Activated T-helper 9 cell treated with anti-CD3 and anti-CD28 coated beads, Interleukin-2, amount 50 U/mL, for 16 hours (primary cell): ENCODE measurements at places on chromosomes 11 and 22.

- DNase-seq, result no peak
Measured at GRCh38 chr11:5243816-5244180, 5.9 kb downstream of the HBG1 start.

DNA sequence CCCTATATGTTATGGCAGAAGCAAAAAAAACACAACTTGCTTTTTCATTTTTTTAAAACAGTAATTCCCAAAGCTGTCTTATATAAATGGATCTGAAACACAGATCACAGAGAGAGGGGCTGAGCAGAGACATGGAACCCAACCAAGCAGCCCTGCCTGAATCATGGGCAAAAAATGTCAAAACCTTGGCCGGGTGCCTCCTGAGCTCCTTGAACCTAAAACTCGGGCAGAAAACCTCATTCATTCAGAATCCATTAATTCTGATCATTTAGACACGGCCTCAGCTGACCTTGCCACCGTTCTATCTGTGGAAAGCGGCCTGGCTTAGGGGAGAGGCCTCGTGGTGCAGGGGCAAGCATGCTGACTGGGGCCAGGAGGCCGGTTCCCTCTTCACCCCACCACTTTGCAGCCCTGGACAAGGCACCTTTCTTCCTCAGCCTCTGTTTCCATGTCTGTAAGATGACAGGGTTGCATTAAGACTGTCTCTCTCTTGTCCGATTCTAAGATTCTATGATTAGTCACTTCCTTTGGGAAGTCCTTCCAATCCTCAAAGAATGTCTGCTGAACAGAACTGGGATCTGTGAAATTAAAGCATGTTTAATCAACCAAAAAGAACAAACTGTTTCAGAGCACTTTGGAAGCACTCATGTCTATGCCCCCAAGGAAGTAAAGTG, 26.0 kb downstream of the TENM4 start:
- no peak for DNase-seq

DNA sequence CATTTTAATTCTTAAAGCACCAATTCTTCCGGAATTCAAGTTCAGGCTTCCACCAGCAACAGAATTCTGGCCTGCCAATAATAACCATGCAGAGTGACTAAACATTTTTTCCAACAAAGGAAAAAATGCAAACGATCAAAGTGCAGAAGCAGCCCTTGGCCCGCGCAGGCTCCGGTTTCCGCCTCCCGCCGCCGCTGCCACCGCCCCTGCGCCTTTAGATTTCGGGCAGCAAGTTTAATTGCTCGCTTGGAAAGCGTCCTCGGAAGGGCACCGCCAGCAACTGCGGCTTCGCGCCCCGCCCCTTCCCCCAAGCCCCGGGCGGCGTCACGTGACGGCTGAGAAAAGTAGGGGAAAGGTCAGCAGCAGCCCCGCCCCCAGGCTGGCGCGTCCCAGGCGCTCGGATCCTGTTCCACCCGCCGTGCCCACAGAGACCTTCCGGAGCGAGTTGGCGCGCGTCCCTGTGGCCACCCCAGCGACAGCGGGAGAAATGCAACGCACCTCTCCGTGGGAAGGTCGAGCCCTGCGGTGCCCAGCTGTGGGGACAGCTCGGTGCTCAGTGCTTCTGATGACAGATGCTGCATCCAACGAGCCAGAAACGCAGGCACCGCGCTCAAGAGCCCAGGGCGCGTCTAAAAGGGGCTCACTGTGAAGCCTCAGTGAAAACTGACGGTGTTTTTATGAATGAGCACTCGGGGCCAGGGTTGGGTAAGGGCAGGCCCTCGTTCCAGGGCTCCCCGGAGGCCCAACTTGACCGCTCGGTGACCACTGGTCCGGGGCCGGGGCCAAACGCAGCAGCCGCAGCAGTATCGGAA, 2.5 kb downstream of the CPT1A start:
- peak; percentile 89 for DNase-seq

GRCh38 chr11:130527636-130528297, 79.3 kb downstream of the ADAMTS15 start:
- DNase-seq, result no peak

- DNase-seq, result no peak
Measured at GRCh38 chr11:111344032-111344431, 35.0 kb downstream of the POU2AF1 start.

DNA sequence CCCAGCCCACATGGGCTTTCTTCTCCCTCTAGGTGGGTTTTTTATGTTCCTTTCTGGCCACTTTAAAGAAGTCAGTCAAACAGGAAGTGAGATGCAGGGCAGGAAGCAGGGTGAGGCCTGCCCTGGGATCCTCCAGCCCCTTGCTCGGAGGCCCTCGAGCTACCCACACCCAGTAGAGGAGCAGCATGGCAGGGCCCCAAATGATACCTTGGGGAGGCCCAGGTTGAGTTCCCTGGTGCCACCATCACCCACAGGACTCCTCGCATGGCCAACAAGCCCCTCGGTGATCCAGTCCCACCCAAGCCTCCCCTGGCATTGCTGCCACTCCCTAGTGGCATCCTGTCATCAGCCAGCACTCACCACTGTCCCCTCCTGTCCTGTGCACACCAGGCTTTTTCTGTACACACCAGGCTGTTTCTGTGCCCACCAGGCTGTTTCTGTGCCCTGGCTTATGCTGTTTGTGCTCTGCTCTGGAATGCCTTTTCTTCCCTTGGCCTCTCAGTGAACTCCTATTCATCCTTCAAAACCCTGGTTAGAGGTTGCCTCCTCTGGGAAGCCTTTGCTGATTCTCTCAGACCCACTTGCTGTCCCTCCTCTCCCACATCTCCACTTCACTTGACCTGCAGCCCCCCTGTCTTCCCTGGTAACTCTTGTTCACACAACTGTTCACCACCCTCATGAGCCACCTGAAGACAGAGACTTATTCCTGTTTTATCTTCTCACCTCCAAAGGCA, 3.1 kb upstream of the PTGDR2 start:
- DNase-seq, result no peak

DNA sequence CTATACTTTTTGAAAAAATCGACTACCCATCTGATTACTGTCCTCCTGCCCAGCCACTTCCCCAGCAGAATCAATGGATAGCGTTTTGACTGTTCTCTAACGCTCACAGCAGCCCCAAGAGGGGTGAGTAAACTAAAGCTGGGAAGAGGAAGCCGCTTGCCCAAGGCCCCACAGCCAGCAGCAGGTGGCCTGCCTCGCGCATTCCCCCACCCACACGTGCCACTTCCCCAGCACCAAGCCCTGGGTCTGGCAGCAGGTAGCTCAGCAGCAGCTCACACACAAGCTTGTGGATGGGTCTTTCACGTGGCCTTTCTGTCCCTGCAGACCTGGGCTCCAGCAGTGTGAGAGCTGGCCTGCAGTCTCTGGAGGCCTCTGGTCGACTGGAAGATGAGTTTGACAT, 34.3 kb downstream of the TOM1 start:
- DNase-seq, result no peak

DNA sequence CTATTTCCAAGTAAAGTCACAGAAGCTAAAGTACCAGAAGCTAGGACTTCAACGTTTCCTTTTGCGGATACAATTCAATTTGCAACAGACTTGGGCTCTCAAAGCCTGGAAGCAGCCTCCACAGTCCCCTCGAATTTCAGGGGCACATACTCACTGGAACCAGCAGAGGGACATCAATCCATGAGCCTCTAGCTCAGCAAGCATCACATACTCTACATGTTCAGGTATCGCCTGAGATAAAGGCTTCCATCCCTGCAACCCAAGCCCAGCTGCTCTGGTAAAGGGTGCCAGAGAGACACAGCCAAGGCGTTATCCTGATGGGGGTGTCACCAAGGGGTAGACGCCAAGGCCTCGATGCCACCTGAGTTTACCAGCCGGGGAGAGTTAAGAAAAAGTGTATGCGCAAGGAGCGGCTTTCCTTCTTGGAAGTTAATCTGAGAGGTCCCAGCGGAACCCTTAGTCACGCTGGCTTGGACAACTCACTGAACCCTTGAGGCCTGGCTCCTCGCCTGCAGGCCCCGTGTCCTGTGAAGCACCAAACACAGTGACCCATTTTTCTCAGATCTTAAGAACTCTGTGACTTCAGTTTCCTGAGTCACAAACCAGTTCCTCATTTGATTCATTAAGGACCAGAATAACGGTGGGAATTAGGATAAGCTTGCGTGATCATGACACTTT, 13.0 kb downstream of the LTO1 start:
- no peak for DNase-seq

- no peak for DNase-seq
Measured at GRCh38 chr11:14420223-14420622, 61.2 kb upstream of the RRAS2 start.

- DNase-seq, result no peak
Measured at GRCh38 chr11:35919244-35919643, 24.6 kb upstream of the LDLRAD3 start.

GRCh38 chr11:5288108-5288905, 13.4 kb downstream of the OR51B4 start:
- DNase-seq, result no peak

DNA sequence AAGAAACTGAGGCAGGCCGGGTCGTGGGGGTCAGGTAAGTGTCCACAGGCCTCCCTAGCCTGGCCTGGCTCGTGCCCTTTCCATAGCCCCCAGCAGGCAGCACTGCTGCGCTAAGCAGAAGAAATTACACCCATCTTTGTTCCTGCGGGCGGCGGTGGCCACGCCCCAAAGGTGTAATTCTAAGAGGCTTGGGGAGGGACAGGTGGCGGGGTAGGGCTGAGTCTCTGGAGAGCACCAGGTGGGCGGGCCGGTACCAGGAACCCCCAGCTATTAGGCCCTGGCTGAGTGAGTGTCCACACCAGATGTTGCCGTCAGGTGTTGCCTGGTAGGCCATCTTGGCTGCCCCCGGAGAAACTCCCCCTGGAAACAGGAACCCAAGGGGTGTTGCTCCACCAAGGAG, 12.3 kb upstream of the ARAP1 start:
- no peak for DNase-seq

DNA sequence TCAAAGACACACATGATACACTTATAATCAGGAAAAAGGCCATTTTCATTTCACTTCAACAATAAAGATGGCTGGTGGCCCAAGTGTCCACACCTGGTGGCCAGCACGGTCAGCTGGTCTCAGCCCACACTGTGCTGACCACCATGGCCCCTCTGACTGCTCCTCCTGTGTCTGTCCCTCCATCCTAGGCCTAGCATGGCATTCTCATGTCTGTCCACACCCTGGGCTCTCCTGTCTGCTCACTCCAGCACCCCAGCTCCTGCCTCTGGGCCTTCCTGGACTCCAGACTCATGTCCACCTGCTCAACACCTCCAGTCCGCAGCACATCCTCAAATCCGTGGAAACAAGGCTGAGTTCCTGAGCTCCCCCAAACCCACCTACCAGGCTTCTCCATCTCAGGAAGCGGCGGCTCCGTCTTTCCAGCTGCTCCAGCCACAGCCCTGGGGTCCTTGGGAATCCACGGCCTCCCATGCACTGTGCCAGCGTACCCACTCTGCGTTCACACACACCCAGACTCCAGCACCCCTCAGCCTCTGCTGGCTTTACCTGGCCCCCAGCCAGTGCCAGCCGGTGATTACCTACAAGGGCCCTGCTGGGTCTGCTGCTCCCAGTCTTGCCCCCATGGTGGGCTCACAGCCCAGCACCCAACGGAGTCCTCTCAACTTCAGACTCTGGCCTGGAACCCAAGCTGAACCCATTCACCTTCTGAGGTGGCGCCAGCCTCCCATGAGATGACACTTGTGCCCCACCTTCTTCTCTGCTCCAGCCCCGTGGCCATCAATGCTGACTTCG, 13.9 kb downstream of the SIRT3 start:
- DNase-seq, result no peak

DNA sequence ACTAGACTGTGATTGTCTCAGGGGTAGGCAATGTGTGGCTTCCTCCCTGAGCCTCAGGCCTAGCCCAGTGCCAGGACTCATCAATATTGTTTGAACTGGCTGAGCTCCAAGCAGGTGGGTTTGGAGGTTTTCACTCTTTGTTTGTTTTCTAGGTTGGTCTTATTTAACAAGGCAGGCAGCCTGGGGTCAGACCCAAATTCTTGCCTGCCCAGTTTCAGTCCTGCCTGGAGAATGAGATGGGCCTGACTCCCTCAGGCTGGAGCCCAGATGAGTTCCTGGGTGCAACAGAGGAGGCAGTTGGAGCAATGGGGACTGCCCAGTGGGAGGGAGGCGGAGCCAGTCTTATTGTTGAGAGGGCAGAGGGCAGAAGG, 28.3 kb upstream of the TP53I11 start:
- DNase-seq, result no peak

GRCh38 chr11:2325123-2325522, 23.3 kb downstream of the TSPAN32 start:
- no peak for DNase-seq

GRCh38 chr22:17890245-17890671, 116.0 kb upstream of the BID start:
- DNase-seq, result no peak

DNA sequence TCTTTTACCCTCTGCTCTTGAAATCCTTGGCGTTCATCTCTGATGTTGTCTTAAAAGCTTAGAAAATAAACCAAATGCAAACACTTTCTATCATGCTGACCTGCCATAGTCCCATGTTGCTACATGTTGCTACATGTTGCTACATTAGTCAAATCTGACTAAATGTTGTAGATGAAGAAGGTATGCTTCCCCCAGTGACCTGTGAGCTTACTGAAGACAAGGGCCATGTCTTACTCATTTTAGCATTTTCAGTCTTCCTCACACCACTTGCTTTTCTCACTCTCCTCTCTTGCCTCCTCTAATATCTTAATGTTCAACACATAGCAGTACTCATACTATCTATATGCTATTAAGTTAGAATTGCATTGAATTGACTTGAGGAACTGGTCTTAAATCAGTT, 346.4 kb upstream of the MTNR1B start:
- no peak for DNase-seq

GRCh38 chr11:115887727-115888126, 383.5 kb upstream of the CADM1 start:
- DNase-seq, result no peak

DNA sequence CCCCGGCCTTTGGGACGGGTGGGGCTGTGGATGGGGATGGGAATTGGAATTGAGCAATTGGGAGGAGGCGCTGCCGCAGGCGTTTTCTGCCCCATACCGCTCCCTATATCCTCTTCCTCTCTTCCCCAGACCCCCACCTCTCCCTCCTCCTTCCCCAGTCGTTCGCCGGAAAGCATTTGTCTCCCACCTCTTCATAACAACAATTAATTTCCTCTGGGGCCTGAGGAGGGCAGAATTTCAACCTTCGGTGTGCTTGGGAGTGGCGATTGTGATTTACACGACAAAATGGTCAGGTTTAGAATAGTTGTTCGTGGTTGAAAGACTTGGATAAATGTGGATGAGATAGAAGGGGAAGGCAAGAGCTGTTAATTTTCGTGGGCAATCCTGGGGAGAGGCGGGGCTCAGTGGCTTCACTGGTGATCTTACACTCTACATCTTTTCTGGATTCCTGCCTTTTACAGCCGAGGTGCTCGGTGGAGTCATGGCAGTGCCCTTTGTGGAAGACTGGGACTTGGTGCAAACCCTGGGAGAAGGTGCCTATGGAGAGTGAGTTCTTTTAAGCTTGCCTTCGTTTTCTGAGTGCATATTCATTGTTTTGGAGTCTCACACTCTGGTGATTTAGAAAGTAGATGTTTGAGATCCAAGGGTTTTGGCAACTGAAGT, 1.5 kb downstream of the CHEK1 start:
- no peak for DNase-seq

DNA sequence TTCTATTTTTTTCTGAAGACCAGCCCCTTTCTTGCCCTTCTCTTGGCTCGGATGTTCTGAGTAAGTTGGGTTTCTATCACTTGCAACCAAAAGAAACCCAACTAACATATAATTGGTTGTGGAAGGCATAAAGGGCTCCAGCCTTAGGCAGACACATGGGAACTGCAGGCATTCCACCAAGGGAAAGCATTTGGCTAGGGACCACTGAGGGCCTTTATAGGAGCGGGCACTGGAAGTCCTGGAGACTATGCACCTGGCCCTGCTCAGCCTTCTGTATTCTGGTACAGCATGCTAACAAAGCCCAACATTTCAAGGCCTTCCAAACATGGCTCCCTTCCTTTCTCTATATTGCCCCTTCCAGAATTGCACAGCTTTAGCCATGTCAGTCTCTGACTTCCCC, 17.6 kb upstream of the LMO1 start:
- no peak for DNase-seq
